COR-L47 (cell line): ENCODE measurements at places on chromosomes 6 and 20.

- DNase-seq = no peak
Measured at GRCh38 chr6:20024316-20024673, 187.1 kb downstream of the ID4 start.

- DNase-seq = no peak
Measured at GRCh38 chr6:105616521-105616920, 213.6 kb upstream of the PREP start.

DNA sequence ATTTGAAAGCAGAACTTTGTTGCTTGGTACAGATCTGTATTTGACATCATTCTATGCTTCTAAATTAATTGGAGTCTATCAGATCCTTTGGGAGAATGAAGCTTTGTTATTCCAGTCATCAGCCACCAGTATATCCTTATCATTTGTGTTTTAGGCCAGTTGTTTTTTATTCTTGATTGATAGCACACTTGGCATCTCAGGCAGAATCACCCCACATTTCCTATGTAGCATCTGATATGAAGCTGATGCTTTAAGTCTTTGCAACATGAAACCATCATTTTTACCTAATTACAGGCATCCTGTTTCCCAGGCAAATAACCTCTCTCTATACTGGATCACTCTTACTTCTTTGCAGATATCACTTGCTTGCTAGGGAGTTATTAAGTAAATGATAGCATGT is 20.7 kb upstream of the RNGTT start:
- no peak for DNase-seq

GRCh38 chr20:46644733-46645132 is 6.5 kb downstream of the SLC13A3 start:
- no peak for DNase-seq

DNA sequence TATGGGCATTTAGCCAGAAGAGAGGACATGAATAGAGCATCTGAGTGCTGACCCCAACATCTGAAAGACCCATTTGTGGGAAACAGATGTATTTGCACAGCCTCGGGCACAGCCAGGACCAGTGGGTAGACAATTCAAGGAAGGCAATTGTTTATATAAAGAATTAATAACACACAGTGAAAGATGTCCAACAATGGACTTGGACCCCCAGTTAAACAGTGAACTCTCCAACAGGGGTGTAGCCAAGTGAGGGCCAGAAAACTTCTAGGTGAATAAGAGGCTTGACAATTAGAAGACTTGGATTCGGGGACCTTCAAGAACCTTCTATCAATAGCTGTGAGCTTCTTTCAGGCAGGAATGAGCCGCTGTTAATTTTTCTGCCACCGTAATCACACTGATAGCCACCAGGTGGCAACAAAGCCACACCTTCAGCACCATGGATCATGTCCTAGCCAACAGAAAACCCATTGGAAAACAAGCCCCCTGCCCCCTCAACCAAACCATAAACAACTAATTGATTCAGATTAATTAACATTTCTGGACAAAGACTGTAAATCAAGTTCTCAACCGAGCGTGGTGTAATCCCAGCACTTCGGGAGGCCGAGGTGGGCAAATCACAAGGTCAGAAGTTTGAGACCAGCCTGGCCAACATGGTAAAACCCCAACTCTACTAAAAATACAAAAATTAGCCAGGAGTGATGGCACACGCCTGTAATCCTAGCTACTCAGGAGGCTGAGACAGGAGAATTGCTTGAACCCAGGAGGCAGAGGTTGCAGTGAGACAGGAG is 8.8 kb upstream of the SRSF6 start:
- DNase-seq = peak; percentile 20

DNA sequence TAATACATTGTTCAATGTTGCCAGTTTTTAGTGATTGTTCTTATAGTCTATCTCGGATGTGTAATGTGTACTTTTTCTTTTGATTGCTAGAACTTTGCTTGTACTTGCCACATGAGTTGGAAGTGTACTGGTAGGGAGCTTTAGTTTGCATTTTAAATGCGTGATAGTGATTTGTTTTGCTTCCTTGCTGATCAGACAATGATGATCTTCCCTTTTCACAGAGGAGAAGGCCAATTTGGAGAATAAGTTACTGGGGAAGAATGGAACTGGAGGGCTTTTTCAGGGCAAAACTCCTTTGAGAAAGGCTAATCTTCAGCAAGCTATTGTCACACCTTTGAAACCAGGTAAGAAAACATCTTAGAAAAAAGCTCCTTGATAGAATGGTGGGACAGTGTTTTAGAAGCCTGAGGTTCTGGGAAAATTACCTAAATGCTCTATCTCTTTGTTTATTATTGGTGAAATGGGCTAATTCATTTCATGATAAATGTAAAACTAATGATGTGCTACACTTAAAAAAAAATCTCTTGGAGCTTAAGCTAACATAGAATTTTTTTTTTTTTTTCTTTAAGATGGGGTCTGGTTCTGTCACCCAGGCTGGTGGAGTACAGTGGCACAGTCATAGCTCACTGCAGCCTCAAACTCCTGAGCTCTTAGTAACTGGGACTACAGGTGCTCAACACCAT is 20.9 kb downstream of the TPX2 start:
- DNase-seq = no peak

- no peak for DNase-seq
Measured at GRCh38 chr6:117304446-117304845, 39.1 kb downstream of the VGLL2 start.

DNA sequence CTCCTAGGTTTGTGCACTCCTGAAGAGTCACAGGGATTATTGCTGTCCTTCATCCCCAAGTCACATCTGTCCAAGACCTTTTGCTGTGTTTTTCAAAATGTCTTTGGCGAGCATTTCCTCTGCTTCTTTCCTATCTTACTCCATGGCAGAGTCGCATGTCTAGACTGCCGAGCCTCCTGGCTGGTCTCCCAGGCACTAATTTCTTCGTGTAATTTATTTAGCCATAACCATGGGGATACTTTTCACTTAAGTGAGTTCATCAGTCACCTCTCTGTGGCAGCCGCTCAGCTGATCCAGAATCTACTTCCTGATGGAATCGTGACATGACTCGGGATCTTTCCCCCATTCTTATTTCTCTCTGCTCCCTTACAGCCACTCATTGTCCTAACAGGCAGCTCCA is 25.8 kb downstream of the ADGRF5 start:
- no peak for DNase-seq

GRCh38 chr6:149026530-149026942 is 279.7 kb downstream of the UST start:
- peak; percentile 54 for DNase-seq

DNA sequence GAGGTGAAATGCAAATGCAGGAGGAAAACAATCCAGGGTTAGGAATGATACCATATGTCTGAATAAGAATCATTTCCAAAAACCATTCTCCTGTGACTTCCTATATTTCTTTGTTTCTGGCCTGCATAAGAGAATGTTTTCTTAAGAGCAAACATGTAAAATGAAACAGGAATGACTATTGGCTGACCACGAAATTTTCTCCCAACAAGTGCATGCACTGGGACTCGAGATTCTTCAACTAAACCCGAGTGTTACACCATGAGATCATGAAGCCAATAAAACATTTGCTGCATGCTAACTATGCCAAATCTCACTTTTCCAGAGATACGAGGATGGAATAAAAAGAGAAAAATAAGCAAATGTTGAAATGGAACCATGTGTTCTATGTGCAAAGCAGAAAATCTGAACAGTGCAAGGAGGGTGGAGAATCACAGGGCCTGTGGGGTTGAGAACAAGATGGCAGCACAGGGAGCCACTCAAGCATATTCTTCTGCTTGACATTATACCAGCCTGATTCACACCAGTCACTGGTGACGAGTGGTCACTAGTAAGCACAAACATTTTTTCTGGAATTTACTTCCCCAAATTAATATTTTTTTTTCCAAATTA is 212.2 kb upstream of the FOXA2 start:
- DNase-seq = no peak

DNA sequence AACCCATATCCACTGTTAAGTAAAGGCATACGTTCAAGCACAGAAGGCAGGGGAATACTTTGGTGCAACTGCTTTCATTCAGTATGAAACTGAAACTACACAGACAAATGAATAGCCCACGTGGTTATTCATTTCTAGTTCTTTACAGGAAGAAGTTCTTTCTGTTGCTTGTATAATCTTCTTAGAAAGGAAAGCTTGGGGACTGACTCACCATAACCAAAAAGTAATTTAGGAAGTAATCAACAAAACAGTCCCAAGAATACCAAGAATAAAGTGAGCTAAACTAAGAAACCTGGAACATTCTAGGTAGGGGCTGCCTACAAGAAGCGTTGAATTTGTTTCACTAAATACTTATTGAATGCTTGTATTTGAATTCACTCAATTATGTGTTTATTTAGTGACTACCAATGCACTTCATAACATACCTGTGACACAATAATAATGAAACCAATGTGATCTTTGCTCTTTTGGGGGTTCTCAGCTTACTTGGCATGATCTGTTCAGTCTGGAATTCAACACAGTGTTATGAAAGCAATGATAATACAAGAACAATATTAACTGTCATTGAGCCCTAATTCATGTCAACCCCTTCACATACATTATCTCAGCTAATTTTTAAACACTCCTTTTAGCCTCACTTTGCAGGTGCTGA is 25.1 kb upstream of the KIAA0408 start:
- no peak for DNase-seq

- DNase-seq = no peak
Measured at GRCh38 chr6:16483315-16483875, 245.0 kb downstream of the GMPR start.

DNA sequence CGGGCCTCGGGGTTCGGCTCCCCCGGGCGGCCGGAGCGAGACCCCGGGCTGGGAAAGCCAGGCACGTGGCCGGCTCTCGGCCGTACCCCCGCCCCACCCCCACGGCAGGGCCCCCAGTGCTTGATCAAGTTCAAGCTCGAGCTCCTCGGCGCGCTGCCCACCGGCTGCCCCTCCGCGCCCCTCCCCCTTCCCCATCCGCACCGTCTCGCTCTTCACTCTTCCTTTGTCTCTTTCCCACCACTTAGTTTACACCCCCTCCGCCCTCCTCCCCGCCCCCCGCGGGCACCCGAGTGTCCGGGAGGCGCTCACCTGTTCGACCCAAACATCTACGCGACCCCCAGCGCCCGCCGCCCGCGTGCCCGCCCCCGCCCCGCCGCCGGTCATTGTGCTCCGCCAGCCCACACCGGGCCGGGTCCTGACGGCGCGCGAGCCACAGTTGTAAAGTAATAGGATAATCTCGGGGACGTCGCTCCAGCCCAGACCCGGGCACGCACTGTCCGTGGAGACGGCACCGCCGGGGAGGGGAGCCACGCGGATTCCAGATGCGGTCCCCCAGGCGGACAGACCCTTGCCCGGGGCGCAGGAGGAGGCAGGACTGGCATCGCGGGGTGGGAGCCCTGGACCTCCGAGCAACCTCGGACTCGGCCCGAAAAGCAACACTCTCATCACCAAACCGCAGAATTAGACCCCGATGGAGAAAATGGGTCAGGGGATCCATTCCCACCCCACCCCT is 100.7 kb downstream of the NOL4L start:
- DNase-seq = peak; percentile 41

GRCh38 chr6:142644866-142645265 is 300.1 kb downstream of the HIVEP2 start:
- DNase-seq = no peak

DNA sequence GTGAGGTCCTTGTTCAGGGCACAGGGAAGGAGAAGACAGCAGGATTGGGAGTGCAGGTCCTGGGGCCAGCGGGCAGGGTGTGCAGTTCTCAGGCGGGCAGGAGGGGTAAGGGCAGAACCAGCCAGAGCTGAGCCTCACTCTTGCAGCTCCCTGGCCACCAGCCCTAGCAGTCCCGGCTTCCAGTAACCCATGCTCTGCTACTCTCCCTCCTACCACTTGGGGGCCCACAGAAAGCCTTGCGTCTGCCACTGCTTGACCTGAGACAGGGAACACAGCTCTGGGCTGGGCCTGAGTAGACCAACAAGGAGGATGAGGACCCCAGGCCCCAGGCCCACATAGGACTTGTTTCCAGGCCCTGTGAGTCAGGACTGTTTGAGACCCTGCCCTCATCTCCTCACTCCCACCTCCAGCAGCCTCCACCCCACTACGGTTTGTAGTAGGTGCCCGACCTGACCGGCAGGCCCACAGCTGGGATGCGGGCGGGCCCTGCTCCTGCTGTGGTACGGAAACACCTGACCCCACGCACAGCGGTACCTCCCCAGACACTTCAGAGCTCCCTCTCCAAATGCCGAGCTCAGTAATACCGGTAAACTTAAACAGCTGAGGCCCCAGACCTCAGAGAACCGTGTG is 39.2 kb downstream of the KCNK5 start:
- DNase-seq = no peak

DNA sequence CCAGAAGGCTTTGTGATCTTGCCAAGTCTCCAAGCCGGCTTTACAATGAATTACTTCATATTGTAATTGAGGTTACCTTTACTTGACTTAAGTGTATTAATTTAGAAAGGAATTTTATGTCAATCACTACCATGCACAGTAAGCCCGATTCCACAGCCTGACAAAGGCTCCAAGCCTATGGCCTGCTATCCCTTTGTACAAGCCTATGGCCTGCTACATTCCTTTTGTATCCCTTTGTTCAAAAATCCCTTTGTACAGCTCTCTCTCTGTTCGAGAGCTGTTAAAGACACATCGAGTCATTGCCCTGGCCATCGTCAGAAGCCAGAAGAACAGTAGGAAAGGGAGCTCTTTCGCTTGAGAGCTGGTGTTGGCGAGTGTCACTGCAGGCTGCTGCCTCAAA is 2.7 kb upstream of the EDN3 start:
- DNase-seq = no peak

DNA sequence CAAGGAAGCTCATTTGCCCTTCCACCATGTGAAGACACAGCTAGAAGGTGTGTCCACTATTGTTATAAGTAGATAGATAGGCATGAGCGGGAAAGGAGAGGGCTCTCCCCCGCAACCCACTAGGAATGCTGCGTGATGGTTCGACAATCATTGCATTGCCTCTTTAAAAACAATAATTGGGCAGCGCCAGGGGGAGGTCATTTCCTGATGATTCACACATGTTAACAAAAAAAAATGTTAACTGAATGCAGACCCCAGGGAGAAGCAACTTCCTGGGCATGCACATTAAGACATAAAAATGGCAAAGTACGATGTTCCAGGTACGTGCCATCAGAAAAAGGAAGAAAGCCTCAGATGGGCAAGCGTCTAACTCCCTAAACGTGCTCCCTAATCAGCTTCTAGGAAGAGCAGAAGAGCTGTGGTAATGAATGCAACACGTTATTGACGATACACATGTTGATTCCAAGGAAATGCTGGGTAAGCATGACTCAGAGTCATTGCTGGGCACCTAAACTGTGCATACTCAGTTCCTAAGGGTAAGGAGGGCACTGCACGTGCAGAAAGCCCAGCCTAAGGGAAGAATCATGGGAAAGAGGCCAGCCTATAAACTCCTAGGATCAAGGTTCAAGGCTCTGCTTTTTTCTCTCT is 113.7 kb downstream of the FAM217A start:
- no peak for DNase-seq

DNA sequence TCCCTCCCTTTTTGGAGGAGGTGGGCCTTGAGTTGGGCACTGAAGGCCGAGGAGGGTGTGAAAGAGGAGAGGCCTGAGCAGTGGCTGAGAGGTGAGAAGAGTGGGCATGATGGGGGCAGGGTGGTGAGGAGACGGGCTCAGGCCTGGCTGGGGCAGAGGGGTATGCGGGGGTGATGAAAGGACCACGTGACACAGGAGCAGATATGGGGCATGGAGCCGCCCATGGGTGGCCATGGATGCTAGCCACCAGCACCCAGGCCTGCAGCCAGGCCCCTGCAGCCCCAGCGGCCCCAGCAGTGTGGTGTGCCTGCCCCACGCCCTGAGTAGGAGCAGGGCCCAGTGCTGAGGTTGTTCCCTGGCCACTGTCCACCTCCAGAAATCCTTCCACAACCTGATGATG is 26.5 kb downstream of the UQCC2 start:
- no peak for DNase-seq
